ENCODE measurements at places on chromosomes 7 and 10. TPM values are rescaled to one million over a fixed set of nuclear protein-coding genes. Genes with fewer than 3 reads are reported as not detected.
A peak's percentile ranks its signal among the peaks of the same experiment; 100 is the strongest.

The SHLD2 gene
- 20.0 TPM for total RNA-seq

The FKBP14 gene
- 2.9 TPM for total RNA-seq

The CYTH3 gene
- total RNA-seq: 7.0 TPM

The GSTO2 gene
- 15.1 TPM for total RNA-seq

The CALML3 gene
- total RNA-seq: not detected

DNA sequence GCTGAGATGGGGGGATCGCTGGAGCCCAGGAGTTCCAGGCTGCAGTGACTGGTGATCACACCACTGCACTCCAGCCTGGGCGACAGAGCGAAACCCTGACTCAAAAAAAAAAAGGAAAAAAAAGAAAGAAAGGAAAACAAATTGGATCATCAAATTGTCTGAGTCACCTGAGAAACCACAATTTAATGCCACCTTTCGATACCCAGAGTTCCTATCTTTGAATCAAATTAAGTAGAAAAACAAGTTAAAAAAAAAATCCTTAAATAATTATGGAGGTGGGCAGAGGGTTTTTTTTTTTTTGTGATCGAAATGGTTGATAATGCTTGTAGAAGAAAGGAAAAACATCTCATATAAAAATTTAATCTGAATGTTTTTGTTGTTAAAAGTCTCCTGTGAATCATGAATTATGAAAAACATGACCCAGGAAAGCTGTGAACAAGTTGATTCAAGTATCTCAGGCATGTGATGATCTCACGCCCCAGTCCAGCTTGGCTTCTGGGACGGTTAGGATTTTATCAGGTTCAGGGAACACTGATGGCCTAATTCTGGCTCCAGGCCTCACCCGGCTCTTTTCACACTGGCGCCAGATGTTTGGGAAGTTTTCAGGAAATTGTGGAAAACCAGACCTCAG lies 25.3 kb upstream of the CUX1 start:
- DNase-seq: peak; percentile 98

GRCh38 chr10:91206427-91206826 lies 14.0 kb upstream of the PCGF5 start:
- no peak for DNase-seq
